Glomerular endothelial cell (primary cell): ENCODE measurements at places on chromosomes 13 and 19. TPM values are rescaled to one million over a fixed set of nuclear protein-coding genes. Genes with fewer than 3 reads are reported as not detected.

ADM5 gene
- total RNA-seq: 1.5 and 1.8 TPM in 2 replicates

STARD13 gene
- 20.6 and 28.4 TPM in 2 replicates for total RNA-seq

PRKCG gene
- total RNA-seq: 0.06 TPM in 1 of 2 replicates, not detected in the other

SLC6A16 gene
- total RNA-seq: 1.3 and 2.3 TPM in 2 replicates

KBTBD6 gene
- 5.8 and 6.2 TPM in 2 replicates for total RNA-seq

SLC25A23 gene
- total RNA-seq: 47.1 and 60.7 TPM in 2 replicates

MEF2B gene
- total RNA-seq: not detected in 2 replicates

DIAPH3 gene
- 8.8 and 14.7 TPM in 2 replicates for total RNA-seq

ZNF470 gene
- total RNA-seq: 3.3 and 3.5 TPM in 2 replicates
